ENCODE measurements at places on chromosomes 5 and 9. TPM values are rescaled to one million over a fixed set of nuclear protein-coding genes. Genes with fewer than 3 reads are reported as not detected.

The C5orf58 gene
- total RNA-seq: not detected

The LRRC26 gene
- total RNA-seq: 1.5 TPM

The RORB gene
- not detected for total RNA-seq

The SPACA9 gene
- 5.6 TPM for total RNA-seq

The DMGDH gene
- total RNA-seq: not detected

The C1QTNF2 gene
- 0.10 TPM for total RNA-seq

The COL5A1 gene
- 54.8 TPM for total RNA-seq

The KCNV2 gene
- total RNA-seq: not detected

The TAF7 gene
- total RNA-seq: 69.5 TPM

The PHF24 gene
- 0.14 TPM for total RNA-seq

The NPR3 gene
- 15.3 TPM for total RNA-seq

The SAXO1 gene
- not detected for total RNA-seq

The CCDC171 gene
- 0.53 TPM for total RNA-seq

The SYK gene
- total RNA-seq: not detected

The OR13C2 gene
- total RNA-seq: not detected

The NEUROG1 gene
- total RNA-seq: not detected

The FAT2 gene
- 0.01 TPM for total RNA-seq

The PTPN3 gene
- total RNA-seq: 17.3 TPM

The ALDH7A1 gene
- 76.7 TPM for total RNA-seq

The PKD2L2 gene
- total RNA-seq: 0.12 TPM

The IL9 gene
- total RNA-seq: not detected

The SPATA31A3 gene
- total RNA-seq: not detected

The EQTN gene
- total RNA-seq: not detected

The LCN2 gene
- total RNA-seq: 3.7 TPM

The TXNDC8 gene
- total RNA-seq: not detected

The IL13 gene
- not detected for total RNA-seq

The SOX30 gene
- not detected for total RNA-seq

The LRRC19 gene
- not detected for total RNA-seq

The PPP2R2B gene
- total RNA-seq: 0.08 TPM

The KIAA0825 gene
- total RNA-seq: 0.48 TPM

The SLC9A3 gene
- 2.2 TPM for total RNA-seq

The PAEP gene
- 0.27 TPM for total RNA-seq

The OMD gene
- total RNA-seq: not detected

The SKP2 gene
- total RNA-seq: 20.1 TPM

The ZFP2 gene
- 0.06 TPM for total RNA-seq

The MACIR gene
- 16.6 TPM for total RNA-seq

The GABRA1 gene
- not detected for total RNA-seq

The EGR1 gene
- 8.5 TPM for total RNA-seq

The EPB41L4B gene
- 23.6 TPM for total RNA-seq

The PIGO gene
- total RNA-seq: 44.9 TPM

The CMBL gene
- total RNA-seq: 21.1 TPM

The C9 gene
- not detected for total RNA-seq

The SV2C gene
- not detected for total RNA-seq

The CCDC183 gene
- total RNA-seq: 0.44 TPM

The CDH9 gene
- total RNA-seq: not detected

The DOCK8 gene
- total RNA-seq: 0.31 TPM

The PDE6A gene
- total RNA-seq: 0.24 TPM

The NOP16 gene
- total RNA-seq: 122 TPM

The HAVCR1 gene
- 50.1 TPM for total RNA-seq

The UBQLN1 gene
- 125 TPM for total RNA-seq

The C5 gene
- 11.4 TPM for total RNA-seq

The PCDHGA5 gene
- total RNA-seq: 0.13 TPM

The OLFM1 gene
- 9.9 TPM for total RNA-seq

The CAVIN4 gene
- 0.29 TPM for total RNA-seq

All from A549 treated with Hydrocortisone at 1 μM for 4 hours (cell line).